ENCODE measurements at places on chromosomes 4 and X.

- peak; percentile 77 for DNase-seq
Measured at GRCh38 chr4:164977243-164978164, at the start of gene TRIM61. Gene TRIM61 (minus strand): TSS chr4:164977657. CDS start chr4:164970002, 7,655 bp downstream.

- no peak for DNase-seq
Measured at GRCh38 chr4:87078987-87079486, 141.4 kb downstream of the KLHL8 start.

DNA sequence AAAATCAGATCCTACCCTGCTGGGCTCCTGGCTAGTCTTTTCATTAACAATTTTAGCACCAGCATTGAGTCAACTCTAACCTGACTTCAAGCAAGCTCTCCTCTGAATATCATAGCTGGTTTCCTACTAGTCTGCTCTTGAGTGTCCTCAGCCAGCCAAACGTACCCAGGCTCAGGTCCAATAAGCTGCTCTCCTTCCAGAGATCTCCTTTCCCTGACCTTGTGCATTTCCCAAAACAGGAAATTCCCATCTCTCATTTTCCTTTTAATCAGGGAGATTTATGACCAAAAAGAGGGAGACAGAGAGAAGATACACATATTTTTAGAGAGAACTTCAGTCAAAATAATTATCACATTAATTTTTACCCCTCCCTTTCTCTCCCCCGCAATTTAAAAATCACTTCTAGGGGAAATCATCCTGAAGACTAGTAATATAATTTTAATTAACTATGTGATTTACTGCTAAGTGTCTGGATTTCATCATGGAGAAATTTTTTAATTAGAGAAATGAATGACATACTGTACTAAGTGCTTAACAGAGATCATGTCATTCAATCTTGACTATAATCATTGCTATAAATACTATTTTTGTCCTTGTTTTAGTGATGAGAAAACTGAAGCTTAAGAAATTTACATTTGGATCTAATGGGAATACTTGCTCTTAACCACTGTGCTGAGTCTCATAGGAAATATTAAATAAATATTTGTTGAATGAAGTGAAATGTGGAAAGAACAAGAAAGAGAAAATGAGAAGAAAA, 421.7 kb upstream of the INTU start:
- DNase-seq: no peak

DNA sequence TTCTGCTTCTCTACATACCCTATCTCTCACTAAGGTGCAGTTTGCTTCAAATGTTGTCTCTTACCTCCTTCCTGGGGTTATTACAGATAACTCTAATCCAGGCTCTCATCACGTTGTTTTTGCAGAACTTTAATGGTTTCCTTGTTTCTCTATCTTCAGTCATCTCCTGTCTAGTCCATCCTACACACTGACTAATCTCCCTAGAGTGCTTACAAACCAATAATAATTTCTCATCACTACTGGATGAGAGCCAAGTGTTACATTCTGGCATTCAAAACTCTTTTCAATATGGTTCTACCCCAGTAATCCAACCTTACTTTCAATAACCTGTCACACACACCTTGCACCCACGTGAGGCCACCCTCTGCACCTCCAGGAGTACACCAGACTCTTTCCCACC, 86.1 kb downstream of the SYNPO2 start:
- DNase-seq: no peak

GRCh38 chr4:22072240-22072639, 123.7 kb upstream of the KCNIP4 start:
- DNase-seq: no peak

- DNase-seq: no peak
Measured at GRCh38 chrX:150038986-150039599, 100.8 kb upstream of the EOLA2 start.

- DNase-seq: no peak
Measured at GRCh38 chr4:128388796-128389195, 101.2 kb upstream of the PGRMC2 start.

DNA sequence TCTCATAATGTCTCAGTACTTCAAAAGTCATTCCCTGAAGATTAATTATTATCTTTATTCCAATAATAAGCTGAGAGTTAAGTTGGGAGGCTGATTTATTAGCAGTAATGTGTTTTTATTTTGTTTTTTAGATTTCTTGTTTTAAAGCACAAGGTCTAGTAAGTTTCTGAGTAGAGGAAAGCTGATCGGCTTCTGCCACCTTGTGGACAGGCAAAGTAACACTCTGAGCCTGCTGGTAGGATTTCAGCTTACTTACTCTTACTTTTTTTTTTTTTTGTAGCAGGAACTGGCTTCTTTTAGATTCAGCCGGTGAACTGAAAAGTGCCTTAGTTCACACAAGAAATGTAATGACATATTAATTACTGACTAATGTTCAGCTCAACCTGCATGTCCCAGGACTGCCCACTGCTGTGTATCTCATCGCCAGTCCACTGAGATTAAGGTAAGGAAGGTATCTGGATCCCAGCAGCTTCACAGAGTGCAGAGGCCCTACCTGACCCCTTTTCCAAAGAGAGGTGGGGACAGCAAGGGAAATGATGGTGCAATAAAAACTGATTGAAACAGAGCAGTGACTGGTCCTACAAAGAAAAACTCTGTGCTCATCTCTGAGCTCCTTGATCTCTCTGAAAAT, 126.5 kb downstream of the ADGRA3 start:
- DNase-seq: no peak
